Stromal cell of bone marrow (primary cell): ENCODE measurements at places on chromosomes 1 and 21.
A peak's percentile ranks its signal among the peaks of the same experiment; 100 is the strongest.

DNA sequence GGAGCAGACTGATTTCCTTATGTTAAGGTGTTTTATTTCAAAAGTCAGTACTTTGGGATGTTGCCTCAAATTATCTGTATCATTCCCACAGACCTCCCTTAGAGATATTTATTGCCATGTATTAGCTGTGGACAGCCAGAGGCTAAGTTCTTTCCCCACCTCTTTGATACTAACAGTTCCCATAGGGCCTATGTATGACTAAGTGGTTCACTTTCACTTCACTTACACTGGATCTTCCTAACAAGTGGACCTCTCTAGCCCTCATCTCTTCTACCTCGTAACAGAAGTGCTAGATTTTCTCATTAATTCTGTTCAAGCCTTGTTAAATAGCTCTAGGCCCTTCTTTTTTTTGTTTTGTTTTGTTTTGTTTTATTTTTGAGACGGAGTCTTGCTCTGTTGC lies 6.2 kb downstream of the TRAF5 start:
- no peak for DNase-seq

GRCh38 chr1:78972723-78973122 lies 33.8 kb downstream of the ADGRL4 start:
- DNase-seq: no peak

DNA sequence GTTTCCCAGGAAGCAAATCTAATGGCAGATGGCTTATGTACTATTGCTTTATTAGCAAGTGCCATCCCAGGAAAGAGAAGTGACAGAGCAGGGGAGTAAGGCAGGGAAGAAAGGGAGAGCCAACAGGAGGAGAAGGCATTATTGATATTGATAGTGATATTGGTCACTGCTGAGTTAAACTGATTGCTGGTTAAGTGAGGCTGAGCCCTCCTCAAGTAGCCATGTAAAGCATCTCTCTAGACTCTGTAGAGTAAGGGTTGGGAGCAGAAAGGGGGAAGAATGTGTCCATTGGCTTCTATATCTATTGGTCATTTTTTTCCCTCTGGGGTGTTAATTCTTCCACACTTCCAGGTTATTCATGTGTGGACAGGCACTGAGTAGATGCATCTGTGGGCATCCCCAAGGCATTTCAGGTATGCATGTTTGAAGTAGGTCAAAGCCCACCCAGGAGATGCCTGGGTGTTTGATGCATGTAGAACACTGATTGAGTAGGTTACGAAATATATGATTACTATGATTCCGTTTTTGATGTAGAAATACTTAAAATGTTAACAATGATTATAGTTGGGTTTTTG lies 290.5 kb upstream of the DPYD start:
- no peak for DNase-seq

- DNase-seq: no peak
Measured at GRCh38 chr1:235100194-235100772, 28.4 kb downstream of the TOMM20 start.

- DNase-seq: no peak
Measured at GRCh38 chr1:100536031-100536430, 1.9 kb upstream of the GPR88 start.

DNA sequence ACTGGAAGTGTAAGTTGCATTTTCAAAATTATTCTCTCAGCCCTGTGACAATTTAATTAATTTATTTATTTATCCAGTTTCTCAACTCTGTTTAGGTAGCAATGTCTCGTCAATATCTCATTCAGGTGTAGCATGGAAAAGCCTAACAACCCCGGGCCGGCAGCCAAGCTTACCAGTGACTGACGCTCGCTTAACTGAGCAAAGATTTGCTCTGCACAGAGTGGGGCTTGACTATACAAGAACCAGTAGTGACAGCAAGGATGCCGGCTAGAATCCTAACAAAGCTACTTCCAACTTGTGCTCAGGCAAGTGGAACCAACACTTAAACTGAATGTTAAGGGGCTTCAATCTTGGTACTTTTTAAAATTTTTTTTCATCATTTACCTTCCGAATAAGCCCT lies 80.9 kb upstream of the ESRRG start:
- DNase-seq: no peak

- no peak for DNase-seq
Measured at GRCh38 chr21:45267390-45267760, 20.3 kb downstream of the POFUT2 start.

DNA sequence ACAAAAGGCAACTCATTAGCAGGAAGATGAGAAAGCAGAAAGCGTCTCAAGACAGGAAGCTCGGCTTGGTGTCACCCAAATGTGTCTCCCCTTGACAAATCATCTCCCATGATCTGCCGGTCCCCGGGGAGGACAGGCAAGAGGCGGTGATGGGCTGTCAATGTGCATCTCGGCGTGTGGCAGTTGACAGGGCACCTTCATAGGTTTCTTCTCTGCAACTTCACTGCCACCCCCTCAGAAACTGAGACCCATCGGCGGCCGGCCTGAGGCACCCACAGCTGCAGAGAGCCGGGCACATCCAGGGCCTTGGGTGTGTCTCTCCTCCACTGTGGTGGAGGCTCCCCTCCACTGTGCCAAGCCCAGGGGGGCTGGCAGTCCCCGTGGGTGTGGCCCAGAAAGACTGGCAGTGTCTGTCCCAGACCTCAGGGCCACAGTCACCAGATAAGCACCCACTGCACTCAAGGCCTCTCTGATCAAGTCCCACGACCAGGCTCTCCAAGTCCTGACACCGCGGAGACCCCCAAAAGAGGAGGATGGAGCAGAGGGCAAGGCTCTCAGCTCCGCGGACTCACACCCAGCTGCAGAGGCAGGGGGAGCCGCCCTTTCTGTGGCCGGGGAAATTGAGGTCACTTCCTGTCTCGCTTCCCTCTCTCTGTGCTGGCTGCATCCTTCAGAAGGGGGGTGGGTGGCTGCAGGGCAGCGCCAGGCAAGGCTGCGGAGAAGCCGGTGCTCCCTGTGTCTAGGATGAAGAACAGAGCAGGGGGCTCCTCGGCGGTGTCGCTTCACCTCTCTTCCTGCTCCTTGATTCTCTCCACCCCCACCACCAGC lies 39.6 kb upstream of the LBR start:
- no peak for DNase-seq

DNA sequence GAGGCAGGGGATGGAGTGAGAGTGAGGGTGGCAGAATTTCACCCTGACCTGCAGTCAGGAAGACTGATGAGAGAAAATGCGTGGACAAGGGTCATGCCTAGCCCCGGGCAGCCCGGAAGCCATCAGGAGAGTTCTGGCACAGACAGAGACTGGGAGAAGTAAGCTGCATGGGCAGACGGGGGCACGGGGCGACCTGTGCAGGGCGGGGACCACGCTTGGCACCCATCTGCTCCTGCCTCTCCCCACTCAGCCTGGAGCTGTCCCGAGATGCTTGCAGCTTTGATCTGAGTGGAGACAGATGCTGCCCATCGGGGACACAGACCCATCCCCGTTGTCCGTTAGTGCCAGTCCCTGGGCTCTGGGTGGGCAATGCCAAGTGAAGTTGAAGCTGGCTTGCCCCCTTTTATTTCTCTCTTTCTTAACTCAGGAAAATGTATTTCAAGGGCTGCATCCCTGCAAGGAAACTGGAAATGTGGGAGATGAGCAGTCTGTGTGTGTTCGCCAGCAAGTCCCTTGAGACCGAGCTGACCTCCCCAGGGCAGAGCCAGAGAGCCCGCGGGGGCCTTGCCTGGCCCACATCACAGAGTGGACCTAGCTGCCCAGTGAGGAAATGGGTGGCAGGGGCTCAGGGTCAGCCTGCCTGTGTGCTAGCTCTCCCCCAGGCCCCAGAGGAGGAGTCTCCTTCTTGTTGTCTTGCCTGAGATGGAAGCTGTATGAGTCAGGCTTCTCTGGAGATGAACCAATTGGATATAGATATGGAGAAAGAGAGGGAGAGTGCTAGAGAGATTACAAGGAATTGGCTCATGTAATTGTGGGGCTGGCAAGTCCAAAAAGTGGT lies 121.3 kb upstream of the C1orf174 start:
- no peak for DNase-seq

- DNase-seq: no peak
Measured at GRCh38 chr21:34687065-34687464, 18.3 kb downstream of the CLIC6 start.

- DNase-seq: no peak
Measured at GRCh38 chr21:43268086-43268803, 99.4 kb downstream of the CRYAA start.

DNA sequence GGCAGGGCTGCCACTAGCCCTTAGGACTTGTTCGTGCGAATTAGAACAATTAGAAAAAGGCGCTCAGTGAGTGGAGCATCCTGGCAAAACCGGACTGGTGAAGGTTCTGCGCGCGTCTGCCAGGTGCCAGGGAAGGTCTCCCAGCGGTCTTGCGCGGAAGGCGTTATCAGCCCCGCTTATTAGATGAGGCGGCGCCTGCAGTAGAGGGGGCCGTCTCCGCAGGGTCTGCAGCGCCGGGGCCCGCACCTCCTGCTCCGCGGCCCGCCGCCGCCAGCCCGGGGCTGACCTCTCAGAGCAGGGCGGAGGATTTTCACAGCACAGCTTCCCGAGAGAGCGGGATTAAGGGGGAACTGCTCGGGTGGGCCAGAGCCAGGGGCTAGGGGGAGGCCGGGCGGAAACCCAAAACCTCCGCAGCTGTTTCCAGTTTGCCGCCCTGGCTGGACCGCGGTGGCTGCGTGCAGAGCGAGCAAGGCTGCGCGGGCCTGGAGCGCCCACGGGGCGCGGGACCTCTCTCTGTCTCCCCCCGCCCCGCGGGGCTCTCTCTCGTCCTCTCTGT lies 155.2 kb downstream of the FOXD2 start:
- DNase-seq: no peak

- DNase-seq: no peak
Measured at GRCh38 chr1:167912294-167912693, 1.6 kb downstream of the ADCY10 start.

- no peak for DNase-seq
Measured at GRCh38 chr1:166944186-166944967, 31.0 kb downstream of the ILDR2 start.

GRCh38 chr1:234683861-234684632 lies 74.1 kb upstream of the IRF2BP2 start:
- DNase-seq: peak; percentile 65

GRCh38 chr1:201142011-201142848 lies 12.0 kb downstream of the TMEM9 start:
- DNase-seq: no peak

- no peak for DNase-seq
Measured at GRCh38 chr1:53527368-53527767, 68.2 kb downstream of the DMRTB1 start.

DNA sequence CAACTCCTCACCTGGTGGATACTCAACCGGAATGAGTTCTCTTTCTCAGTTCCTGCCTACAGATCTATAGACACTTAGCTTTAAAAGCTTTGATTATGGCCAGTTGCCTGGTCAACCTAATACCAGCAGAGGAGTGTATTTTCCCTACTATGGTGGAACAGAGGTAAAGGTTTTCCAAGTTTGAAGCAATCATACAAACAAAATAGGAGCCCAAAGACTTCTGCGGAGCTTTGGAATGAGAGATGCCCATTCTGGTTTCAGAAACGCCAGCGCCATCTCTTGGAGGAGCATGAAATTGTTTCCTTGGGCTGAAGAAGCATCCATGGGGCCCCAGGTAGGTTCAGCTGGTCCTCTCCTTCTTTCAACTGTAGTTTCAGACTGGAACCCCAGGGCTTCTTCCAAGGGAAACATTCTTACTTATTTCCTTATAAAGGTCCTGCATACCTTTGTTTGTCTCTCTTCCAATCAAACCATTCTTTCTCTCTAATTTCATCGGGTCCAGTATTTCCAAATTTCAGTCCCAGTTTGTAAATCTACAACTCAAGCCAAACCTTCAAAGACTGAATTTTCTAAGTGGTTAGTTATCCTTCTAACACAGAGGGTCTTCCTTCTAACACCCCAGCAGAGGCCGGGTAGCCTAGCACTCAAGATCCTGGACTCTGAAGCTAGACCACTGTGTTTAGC lies 95.9 kb downstream of the KCNJ15 start:
- DNase-seq: peak; percentile 79

- no peak for DNase-seq
Measured at GRCh38 chr21:31538816-31539215, 120.7 kb upstream of the SOD1 start.

DNA sequence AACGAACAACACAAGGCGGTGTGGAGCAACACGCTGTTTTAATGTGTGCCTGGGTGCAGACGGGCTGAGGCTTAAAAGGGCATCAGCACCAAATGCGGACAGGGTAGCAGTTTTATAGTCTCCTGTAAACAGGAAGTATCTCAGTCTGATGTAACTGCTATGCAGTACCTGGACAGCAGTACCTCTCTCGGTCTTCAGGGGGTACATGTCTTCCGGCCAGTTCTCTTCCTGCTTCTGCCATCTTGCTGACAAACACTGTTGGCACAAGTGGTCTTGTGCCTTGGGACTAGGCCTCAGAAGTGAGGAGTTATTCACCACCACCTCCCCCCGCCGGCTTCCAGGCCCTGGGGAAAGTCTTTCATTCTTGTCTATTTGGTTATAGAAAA lies 49.7 kb upstream of the APOBEC4 start:
- DNase-seq: no peak

GRCh38 chr21:40517646-40518045 lies 329.3 kb downstream of the DSCAM start:
- DNase-seq: no peak

GRCh38 chr1:25173809-25174340 lies 58.4 kb downstream of the SYF2 start:
- no peak for DNase-seq

GRCh38 chr1:207495801-207496792 lies at the start of gene CR1:
Gene CR1, plus strand, starts transcription at chr1:207496157. Its CDS starts 111 bp downstream, at chr1:207496268.
- DNase-seq: no peak

- no peak for DNase-seq
Measured at GRCh38 chr1:39574646-39575045, 1.9 kb downstream of the PABPC4 start.

GRCh38 chr1:207925210-207925609 lies 14.3 kb upstream of the CD34 start:
- DNase-seq: no peak

GRCh38 chr1:162081316-162081715 lies 11.8 kb downstream of the NOS1AP start:
- DNase-seq: no peak

GRCh38 chr1:163914785-163915413 lies 593.1 kb downstream of the NUF2 start:
- DNase-seq: no peak

DNA sequence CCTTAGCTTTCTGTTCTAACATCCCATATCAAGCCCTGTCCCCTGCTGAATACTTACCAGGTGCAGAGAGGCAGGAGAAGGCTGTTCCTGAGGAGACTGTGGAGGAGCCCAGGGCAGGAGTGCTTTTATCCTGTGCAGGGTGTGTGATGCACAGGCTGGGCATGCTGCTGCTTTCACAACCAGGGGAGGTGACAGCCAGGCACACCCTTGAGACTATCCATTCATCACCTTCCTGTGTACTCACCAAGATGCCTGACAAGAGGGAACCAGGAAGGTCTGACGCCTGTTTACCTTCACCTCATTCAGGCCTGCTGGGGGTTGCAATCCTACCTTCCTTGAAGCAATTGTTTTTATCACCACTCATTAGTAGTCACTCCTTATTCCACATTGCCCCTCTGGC lies at the start of gene LCE3E:
Gene LCE3E (minus strand): TSS at position 100 of the 400 bp plus-strand sequence. CDS start 572 bp downstream, outside the sequence.
- no peak for DNase-seq

DNA sequence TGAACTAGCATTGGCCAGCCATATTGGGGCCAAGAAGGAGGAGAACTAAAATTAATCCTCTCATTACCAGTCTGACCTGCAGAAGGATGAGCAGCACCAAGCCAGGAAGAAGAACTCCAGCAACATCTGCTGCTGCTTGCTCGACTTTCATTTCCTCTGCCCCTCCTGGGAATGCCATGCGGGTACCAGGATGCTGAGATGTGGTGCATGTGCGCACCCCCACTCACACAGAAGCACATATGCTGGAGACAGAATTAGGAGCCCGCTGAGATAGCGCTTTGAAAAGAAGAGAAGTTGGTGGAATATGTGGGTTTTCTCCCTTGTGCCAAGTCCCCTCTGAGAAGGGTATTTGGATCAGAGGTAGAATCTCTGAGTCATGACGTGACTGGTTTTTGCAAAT lies 70.4 kb downstream of the PLXNA2 start:
- no peak for DNase-seq
